ENCODE measurements at places on chromosomes 1 and 21. TPM values are rescaled to one million over a fixed set of nuclear protein-coding genes. Genes with fewer than 3 reads are reported as not detected.

DNA sequence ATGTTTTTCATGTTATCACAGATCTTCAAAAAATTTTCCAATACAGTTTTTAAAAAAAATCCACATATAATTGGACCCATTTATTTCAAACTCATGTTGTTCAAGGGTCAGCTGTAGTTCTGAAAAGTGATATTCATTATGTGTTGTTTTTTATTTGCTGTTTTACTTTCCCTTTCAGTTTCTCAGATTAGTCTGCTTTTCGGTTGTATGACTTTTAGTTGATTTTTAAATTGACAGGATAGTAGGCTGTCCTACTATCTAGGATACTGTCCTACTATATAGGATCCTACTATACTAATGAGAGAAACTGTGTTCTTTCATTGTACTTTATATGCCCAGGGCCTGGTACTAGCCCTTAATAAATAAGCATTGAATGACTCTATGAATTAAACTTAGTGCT is 33.6 kb upstream of the GPR52 start:
- peak overlapping the region; percentile 37 for H3K4me3 ChIP-seq
- H3K27me3 ChIP-seq, result no peaks in the 10 kb centered on the region
- H3K36me3 ChIP-seq, result no peaks in the 10 kb centered on the region

- no peaks in the 10 kb centered on the region for H3K36me3 ChIP-seq
- H3K27ac ChIP-seq, result no peak overlapping the region
- DNase-seq, result no peak
- H3K27me3 ChIP-seq, result no peaks in the 10 kb centered on the region
- H3K4me1 ChIP-seq, result peaks cover 48% of the 10 kb centered on the region
These were observed 7.2 kb downstream of the SZRD1 start for GRCh38 chr1:16374266-16374665.

DNA sequence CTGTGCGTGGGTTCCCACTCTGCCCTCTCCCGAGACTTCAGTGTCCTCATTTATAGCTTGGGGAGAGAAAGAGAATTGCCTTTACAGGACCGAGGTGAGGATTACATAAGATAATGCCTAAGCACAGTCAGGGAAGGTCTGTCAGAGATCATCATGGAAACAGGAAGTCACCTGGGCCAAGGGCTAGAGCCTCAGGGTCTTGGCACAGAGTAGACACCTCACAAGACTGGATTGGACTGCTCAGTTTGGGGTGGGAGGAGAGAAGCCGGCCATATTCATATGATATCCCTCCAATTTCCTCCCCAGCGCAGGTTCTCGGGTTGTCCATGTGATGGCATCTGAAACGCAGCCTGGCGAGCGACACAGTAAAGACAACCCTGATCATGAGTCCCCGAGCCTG is 3.8 kb downstream of the CNR2 start:
- no peak overlapping the region for H3K27ac ChIP-seq
- no peak overlapping the region for H3K4me3 ChIP-seq
- no peaks in the 10 kb centered on the region for H3K27me3 ChIP-seq

DNA sequence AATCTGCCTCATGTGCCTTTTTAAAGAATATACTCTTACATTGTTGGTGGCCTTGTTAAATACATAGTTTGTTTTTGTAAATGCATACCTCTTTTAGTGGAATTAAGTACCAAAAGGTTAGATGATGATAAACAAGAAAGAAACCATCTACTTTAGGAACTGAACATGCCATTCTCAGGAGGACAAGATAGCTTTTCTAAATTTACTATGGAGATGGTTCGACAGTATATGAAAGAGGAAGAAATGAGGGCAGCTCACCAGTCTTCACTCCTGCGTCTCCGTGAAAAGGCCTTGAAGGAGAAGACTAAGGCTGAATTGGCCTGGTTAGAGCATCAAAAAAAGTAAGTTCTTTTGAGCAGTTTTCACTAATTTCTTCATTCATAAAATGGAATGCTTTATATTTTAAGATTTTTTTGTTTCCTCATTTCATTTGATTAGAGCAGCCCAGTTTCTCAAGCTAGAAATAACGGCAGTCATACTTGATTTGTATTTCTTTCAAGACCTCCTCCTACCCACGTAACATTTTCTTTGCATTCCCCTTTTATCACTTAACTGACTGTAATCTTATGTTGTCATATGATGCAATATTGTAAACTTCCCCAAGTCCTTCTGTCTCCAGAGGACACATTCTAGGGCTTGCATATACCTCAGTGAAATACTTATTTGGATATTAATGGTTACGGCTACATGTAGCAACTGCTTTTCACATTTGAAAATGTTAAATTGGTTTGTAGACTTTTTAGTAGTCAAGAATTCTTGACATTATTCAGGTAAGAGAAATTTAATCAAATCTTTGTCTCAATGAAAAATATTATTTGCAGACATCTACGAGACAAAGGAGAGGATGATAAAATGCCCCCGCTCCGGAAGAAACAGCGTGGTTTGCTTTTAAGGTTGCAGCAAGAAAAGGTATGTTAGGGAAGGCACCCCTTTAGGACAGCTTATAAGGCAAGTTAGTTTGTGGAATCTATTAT is 99.3 kb downstream of the CEP350 start:
- no peak overlapping the region for H3K4me3 ChIP-seq
- H3K27ac ChIP-seq, result no peak overlapping the region
- DNase-seq, result no peak
- H3K27me3 ChIP-seq, result no peaks in the 10 kb centered on the region
- peaks cover 6% of the 10 kb centered on the region for H3K36me3 ChIP-seq
- no peaks in the 10 kb centered on the region for H3K4me1 ChIP-seq

ATG4C gene
- total RNA-seq, result 6.7 TPM

FOXO6 gene
- not detected for total RNA-seq

DNA sequence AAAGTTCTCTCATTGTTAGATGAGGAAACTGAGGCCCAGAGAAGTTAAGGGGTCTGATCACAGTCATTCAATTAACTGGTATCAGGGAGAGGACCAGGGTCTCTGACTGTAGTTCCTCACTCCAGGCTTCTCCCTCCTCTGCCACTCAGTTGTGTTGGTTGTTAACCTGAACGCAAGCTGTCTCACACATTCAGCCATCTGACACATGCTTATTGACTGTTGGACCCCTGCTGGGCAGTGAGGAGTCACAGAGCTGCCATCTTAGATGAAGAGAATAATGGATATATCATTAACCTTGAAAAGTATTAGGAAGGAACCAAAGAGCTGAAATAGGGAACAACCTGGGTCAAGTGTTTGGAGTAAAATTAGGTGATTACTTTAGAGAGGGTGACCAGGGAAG is 194.8 kb downstream of the ZZZ3 start:
- no peaks in the 10 kb centered on the region for H3K27me3 ChIP-seq
- no peaks in the 10 kb centered on the region for H3K36me3 ChIP-seq
- H3K27ac ChIP-seq, result no peak overlapping the region
- no peak overlapping the region for H3K4me3 ChIP-seq

OPTC gene
- total RNA-seq, result not detected

UMODL1 gene
- total RNA-seq, result 1.2 TPM

CLCNKA gene
- total RNA-seq, result not detected

DNA sequence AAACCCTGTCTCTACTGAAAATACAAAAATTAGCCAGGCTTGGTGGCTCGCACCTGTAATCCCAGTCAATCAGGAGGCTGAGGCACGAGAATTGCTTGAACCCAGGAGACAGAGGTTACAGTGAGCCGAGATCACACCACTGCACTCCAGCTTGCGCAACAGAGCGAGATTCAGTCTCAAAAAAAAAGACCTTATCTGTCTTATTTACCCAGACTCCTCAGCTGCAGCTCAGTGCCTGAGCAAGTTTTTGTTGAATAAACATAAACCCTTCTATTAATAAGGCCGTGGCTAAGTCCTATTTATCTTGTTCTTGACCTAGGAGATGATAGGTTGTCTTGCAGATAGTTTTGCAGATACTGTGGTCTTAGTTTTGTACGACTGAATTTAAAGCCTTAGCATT is 136.4 kb upstream of the TMEM51 start:
- H3K4me3 ChIP-seq, result no peak overlapping the region
- no peaks in the 10 kb centered on the region for H3K36me3 ChIP-seq
- H3K27me3 ChIP-seq, result no peaks in the 10 kb centered on the region
- no peaks in the 10 kb centered on the region for H3K4me1 ChIP-seq
- no peak for DNase-seq
- no peak overlapping the region for H3K27ac ChIP-seq

DNA sequence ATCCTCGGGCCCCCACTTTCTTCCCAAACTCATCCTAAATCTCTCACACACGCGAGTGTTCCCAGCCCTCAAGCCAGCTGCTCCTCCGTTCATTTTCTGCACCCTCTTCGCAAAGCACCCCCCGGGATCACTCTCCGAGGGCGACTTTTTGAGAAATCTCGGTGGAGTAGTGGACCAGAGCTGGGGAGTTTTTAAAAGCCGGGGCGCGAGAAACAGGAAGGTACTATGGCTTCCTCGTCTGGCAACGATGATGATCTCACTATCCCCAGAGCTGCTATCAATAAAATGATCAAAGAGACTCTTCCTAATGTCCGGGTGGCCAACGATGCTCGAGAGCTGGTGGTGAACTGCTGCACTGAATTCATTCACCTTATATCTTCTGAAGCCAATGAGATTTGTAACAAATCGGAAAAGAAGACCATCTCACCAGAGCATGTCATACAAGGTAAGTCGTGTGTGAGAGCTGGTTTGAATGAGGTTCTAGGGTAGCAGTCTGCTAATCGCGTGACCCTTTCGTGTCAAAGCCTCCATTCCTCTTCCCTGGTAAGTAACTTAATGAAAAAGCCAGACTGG is 800 bp downstream of the DR1 start:
- H3K36me3 ChIP-seq, result no peaks in the 10 kb centered on the region
- peaks cover 26% of the 10 kb centered on the region for H3K4me1 ChIP-seq
- H3K27ac ChIP-seq, result peak overlapping the region; percentile 86
- peak; percentile 46 for DNase-seq
- H3K4me3 ChIP-seq, result peak overlapping the region; percentile 92
- no peaks in the 10 kb centered on the region for H3K27me3 ChIP-seq

- H3K4me1 ChIP-seq, result no peaks in the 10 kb centered on the region
- no peak overlapping the region for H3K4me3 ChIP-seq
- H3K36me3 ChIP-seq, result no peaks in the 10 kb centered on the region
- no peak for DNase-seq
- H3K27me3 ChIP-seq, result no peaks in the 10 kb centered on the region
- H3K27ac ChIP-seq, result no peak overlapping the region
These were observed 45.5 kb upstream of the TACSTD2 start for GRCh38 chr1:58622571-58622970.

FLG2 gene
- total RNA-seq, result not detected

ALX3 gene
- total RNA-seq, result not detected

DNA sequence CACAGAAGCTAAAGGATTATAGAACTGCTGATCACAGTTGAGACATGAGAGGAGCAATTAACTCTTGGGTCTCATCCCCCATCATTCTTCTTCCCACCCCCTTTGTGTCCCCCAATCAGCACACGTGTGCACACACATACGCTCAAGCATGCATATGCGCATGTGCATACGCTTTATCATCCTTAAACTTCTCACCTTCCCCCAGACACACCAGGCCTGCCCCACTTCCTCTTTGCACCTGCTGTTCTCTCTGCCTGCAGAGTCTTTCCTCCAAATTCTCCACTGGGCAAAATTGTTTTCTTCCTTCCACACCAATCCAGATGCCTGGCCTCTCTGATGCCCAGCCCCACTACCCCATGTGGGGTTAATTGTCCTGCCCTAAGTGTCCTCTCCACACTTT is 13.0 kb upstream of the KCND3 start:
- H3K4me3 ChIP-seq, result no peak overlapping the region
- H3K36me3 ChIP-seq, result no peaks in the 10 kb centered on the region

GRCh38 chr1:205244384-205244783 is 16.6 kb downstream of the TMCC2 start:
- no peak for DNase-seq
- H3K4me3 ChIP-seq, result no peak overlapping the region
- no peak overlapping the region for H3K27ac ChIP-seq
- H3K27me3 ChIP-seq, result no peaks in the 10 kb centered on the region

DNA sequence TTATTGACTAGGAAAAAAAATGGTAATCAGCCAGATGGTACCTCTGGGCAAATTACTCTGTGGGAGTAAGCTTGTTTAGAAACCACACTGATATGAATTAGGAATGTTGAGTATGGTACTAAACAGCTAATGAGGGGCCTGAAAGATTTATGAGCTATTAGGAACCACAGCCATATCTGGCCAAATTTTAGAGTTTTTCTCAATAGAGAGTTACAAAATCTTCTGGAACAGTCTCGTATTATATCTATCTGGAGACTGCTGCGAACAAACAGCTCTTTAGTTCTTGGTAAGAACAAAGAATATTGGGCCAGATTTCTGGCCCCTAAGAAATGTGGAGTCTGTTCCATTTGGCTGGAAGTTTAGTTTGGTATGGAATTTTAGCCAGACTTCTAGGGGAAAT is 4.9 kb upstream of the PODN start:
- H3K27me3 ChIP-seq, result no peaks in the 10 kb centered on the region
- peaks cover 4% of the 10 kb centered on the region for H3K4me1 ChIP-seq
- H3K4me3 ChIP-seq, result no peak overlapping the region
- peaks cover 2% of the 10 kb centered on the region for H3K36me3 ChIP-seq
- no peak for DNase-seq

- DNase-seq, result peak; percentile 75
- peaks cover 10% of the 10 kb centered on the region for H3K4me1 ChIP-seq
- no peaks in the 10 kb centered on the region for H3K27me3 ChIP-seq
These were observed at the start of gene SELENON for GRCh38 chr1:25799935-25800702. Gene SELENON (plus strand): TSS chr1:25800193. CDS start chr1:25800231, 38 bp downstream.

GRCh38 chr1:890661-891060 is 33.1 kb upstream of the SAMD11 start:
- H3K4me1 ChIP-seq, result no peaks in the 10 kb centered on the region
- H3K36me3 ChIP-seq, result no peaks in the 10 kb centered on the region
- H3K27me3 ChIP-seq, result no peaks in the 10 kb centered on the region
- DNase-seq, result no peak
- H3K4me3 ChIP-seq, result no peak overlapping the region

DNA sequence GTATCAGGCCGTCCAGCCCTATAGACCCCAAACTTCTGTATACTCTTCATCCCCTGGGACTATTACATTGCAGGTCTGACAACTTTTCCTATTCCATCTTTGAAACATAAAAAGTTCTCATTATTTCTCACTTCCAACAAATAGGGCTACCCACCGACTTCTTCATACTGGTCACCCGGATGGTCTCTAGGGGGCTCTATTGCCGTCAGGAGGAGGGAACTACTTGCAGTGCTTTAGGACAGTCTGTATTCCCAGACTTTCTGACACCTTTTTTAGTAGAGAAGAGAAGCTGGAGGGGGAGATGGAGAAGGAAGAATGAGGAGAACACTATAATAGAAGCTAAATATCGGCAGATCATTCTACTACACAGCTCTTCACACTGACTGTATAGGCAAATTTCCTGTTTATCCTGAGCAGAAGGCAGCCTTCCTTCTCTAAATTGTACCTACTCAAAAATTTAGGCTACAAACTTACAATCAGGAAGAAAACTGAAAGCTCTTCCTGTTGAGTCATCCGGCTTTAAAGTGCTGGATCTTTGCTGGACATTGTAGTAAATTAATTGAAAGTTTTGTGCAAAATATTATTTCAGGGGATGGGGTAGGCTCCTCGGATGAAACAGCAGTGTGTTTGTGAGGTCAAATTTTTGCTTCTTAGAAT is 54.6 kb downstream of the CDC7 start:
- no peaks in the 10 kb centered on the region for H3K27me3 ChIP-seq
- H3K4me3 ChIP-seq, result no peak overlapping the region
- DNase-seq, result no peak
- peak overlapping the region; percentile 24 for H3K27ac ChIP-seq
- H3K4me1 ChIP-seq, result no peaks in the 10 kb centered on the region

Data from right lobe of liver (tissue), 6 donors.